ENCODE measurements at places on chromosomes 16 and 17.
A peak's percentile ranks its signal among the peaks of the same experiment; 100 is the strongest.

GRCh38 chr17:8311131-8311790 lies 1.2 kb downstream of the ARHGEF15 start:
- no peak for DNase-seq

DNA sequence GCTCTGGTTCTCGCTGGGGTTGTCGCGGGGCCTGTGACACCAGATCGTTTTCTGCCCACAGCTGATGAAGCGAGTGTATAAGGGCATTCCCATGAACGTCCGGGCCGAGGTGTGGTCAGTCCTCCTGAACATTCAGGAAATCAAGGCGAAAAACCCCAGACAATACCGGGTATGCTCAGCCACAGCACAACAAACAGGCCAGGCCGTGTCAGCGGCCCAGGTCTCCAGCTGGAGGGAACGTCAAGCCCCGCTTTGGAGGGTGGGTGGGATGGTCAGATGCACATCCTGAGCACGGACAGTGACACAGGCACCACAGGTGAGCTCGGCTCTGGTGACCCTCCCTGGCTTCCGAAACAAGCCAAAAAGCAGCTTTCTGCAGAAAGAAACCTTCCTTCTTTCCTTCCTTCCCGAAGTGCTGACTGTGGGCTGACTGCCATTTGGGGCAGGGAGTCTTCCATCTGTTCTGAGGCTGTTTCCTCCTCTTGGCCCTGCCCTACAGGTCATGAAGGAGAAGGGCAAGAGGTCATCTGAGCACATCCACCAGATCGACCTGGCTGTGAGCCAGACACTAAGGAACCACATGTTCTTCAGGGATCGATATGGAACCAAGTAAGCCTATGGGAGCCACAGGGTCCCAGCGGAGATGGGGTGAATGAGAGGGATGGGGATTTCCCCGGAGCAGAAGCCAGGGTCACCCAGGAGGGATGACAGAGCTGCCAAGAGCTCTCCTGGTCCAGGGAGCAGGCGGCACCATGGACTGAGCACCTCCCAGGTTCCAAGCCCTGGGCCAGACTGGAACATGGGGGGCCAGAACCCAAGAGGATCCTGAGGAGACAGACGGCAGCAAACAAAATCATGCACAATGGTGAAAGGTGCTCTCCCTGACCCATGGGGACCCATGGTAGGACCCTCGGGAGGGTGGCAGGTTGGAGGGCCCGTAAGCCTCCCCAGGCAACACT lies 79.4 kb downstream of the GOSR1 start:
- DNase-seq = no peak

DNA sequence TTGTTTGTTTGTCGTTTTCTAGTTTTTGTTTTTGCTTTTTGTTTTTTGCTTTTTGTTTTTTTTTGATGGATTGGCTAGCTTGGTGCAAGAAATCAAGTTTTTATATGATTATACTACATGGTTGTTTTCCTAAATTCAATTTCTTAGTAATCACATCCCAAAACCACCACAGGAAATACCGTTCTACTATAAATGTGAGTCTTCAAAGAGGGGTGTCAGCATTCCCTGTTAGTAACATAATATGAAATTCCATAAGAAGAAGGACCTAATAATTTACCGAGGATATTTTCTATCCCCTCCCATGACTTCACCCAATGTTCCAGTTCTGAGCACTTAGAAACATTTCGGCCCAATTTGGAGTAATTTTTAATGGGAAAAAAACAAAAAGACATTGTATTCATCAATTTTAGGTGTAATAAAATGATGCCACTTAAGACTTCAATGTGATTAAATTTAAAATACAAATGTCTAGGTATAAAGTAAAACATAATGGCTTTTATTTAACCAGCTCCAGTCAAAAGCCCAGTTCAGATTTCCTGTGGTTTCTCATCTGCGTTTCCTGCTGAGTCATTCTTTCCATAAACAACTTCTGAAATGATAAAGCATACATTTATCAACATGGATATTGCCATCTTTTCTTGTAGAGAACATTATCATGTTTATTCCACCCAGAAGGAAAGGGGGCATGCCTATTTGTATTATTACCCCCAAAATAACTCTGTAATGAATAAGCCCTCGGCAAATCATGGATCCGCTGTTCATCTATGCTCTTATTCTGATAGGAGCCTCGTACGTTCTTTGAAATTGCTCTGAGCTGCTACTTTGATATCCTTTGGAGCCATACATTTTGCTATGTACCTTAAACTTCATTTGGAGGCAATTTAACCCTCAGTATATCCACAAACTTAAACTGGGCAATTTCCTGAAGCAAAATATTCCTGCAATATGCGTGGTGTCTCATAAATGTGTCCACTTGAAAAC lies 28.1 kb downstream of the HSBP1 start:
- no peak for DNase-seq

- DNase-seq = no peak
These were observed 27.8 kb downstream of the SGSM2 start for GRCh38 chr17:2365132-2365531.

- peak; percentile 25 for DNase-seq
These were observed 5.0 kb upstream of the TLCD2 start for GRCh38 chr17:1714980-1715802.

- DNase-seq = no peak
These were observed 981 bp downstream of the KCNH4 start for GRCh38 chr17:42179911-42180410.

GRCh38 chr16:84850714-84851113 lies 30.9 kb downstream of the CRISPLD2 start:
- no peak for DNase-seq

DNA sequence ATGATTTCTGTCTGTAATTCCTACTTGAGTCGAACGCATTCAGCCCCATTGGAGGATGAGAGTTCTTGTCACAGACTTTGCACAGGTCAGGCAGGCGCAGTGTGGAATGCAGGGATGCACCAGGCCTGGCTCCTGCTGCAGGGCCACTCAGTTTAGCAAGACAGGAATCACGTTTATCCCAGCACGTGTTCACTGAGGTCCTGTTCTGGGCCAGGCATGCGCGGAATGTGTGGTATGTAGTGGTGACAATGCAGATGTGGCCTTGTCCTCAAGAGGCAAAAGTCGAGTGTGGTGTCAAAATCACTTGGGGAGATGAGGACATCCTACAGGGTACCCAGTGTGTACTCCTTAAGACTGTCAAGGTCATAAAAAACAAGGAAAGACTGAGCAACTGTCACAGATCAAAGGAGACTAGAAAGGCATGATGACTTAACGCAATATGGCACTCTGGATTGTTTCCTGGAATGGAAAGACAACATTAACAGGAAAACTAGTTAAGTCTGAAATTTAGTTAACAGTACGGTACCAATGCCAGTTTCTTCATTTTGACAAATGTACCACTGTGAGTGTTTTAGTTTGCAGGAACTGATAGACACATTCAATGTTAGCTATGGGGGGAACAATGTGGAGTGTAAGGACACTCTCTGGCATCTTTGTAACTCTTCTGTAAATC lies 121.5 kb upstream of the ADAMTS18 start:
- no peak for DNase-seq

DNA sequence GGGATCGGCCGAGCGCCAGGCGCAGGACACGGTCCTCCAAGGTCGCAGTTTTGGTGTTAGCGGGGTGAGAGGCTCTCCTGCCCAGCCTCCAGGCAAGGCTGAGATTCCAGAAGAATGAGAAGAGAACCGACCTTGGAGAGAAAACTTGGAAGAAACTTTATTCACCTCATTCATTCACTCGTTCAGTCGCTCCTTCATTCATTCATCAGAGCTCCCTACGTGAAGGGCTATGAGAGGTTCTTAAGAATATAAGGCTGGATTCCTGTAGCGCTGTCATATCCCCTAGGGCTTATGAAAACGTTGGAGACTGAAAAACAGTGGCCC lies 991 bp upstream of the MYH10 start:
- no peak for DNase-seq

DNA sequence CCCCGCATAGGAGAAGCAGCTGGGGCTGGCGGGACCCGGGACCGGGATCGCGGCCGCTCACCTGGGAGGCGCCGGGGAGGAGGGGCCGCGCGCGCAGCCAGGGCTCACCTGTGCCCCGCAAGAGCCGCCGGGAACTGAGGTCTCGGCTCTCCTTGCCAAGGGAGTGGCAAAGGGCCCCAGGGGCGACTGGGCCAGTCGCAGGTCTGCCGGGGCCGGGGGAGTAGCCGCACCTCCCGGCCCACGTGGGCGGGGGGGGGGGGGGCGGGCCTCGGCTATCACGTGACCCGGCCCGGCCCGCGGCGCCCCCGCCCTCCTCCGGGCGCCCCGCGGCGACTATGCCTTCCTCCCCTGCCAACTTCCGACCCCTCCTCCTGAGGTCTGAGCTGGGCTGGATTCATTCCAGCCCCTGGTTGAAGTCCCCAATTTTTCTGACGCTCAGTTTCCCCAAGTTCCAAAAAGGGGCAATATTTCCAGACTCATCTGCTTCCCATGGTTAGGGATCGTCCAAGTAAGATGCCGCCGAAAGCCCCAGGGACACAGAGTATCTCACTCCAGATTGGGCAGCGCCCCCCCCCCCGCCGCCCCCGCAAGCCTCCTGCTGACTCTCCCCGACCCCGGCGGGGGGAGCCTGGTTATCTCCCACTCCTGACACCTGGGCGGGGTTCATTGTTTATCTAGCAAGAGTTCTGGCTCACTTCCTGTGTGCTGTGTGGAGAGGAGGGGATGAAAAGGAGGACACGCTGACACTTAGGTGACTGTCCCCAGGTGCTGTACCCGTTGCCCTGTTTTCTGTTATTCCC lies at the start of gene TMC6:
Gene TMC6 (minus strand): TSS at position 205 of the 800 bp plus-strand sequence. CDS start 1,923 bp downstream, outside the sequence.
- no peak for DNase-seq

GRCh38 chr16:1351215-1351581 lies 480 bp downstream of the TSR3 start:
- no peak for DNase-seq

GRCh38 chr16:74321356-74321755 lies 24.7 kb downstream of the PSMD7 start:
- DNase-seq = no peak

GRCh38 chr16:48997081-48997615 lies 284.5 kb downstream of the CBLN1 start:
- DNase-seq = no peak

DNA sequence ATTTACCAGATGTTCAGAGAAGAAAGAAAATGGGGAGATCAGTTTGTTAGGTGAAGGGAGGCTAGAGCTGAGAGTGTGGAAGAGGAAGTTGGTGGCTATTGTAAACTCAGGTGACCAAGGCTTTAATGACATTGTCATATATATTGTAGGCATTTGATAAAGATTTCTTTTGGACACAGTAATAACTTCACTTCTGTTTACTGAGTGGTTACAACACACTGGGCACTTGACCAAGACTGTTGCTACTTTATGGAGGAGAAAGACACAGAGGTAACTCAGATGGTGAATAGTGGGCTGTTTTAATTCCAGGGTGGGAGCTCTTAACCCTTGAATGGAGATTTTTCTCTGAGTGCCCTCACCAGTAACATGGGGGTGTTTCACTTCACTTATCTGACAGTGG lies 46.0 kb downstream of the TNRC6A start:
- no peak for DNase-seq

GRCh38 chr16:70453892-70454221 lies 538 bp upstream of the FCSK start:
- no peak for DNase-seq

DNA sequence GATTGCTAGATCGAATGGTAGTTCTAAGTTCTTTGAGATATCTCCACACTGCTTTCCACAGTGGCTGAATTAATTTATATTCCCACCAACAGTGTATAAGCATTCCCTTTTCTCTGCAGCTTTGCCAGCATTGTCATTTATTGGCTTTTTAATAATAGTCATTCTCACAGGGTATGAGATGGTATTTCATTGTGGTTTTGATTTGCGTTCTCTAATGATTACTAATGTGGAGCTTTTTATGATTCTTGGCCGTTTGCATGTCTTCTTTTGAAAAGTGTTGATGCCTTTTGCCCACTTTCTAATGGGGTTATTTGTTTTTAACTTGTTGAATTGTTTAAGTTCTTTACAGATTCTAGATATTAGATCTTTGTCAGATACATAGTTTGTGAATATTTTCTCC lies 36.5 kb upstream of the BCAS3 start:
- no peak for DNase-seq

- DNase-seq = peak; percentile 62
These were observed 27.6 kb downstream of the STAT5B start for GRCh38 chr17:42248351-42249179.

- no peak for DNase-seq
These were observed 989.0 kb downstream of the CDH11 start for GRCh38 chr16:64132759-64133361.

GRCh38 chr17:74449773-74450172 lies 16.7 kb upstream of the CD300A start:
- no peak for DNase-seq

DNA sequence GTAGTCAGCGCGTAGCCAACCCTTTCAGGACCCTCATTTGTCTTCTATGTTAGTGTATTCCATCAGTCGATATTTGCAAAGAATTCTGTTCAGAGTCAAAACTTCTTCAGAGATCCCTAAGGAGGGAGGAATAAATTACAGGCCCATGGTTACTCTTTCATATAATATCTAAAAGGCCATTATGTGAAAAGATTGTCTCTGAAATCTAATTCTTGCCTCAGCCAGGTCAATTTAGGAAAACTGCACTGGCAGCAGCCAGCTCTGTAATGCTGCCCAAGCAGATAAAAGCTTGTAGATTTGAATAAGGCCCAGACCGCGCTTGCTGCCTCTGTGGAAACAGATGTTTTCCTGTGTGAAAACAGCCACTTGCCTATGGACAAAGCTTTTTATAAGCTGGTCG lies 379.8 kb downstream of the CNTNAP4 start:
- no peak for DNase-seq

- DNase-seq = no peak
These were observed 8.7 kb upstream of the SDK2 start for GRCh38 chr17:73652886-73653480.

GRCh38 chr17:76046064-76046463 lies 19.0 kb upstream of the EVPL start:
- DNase-seq = no peak

- no peak for DNase-seq
These were observed 138.7 kb downstream of the ANKFN1 start for GRCh38 chr17:56292010-56292409.

All from stimulated activated CD8-positive, alpha-beta memory T cell treated with anti-CD3 and anti-CD28 coated beads, Interleukin-12 subunit alpha, Interleukin-12 subunit beta, amount 100 ng/mL, for 1 hour (primary cell).